ENCODE measurements at places on chromosomes 4 and X. TPM values are rescaled to one million over a fixed set of nuclear protein-coding genes. Genes with fewer than 3 reads are reported as not detected.

Gene RHOH
- 4.1 TPM for total RNA-seq

Gene ATP8A1
- 20.5 TPM for total RNA-seq

Gene NUDT9
- 17.8 TPM for total RNA-seq

Gene CXCL5
- not detected for total RNA-seq

Gene LRP2BP
- total RNA-seq: 0.85 TPM

Gene GAGE2A
- total RNA-seq: not detected

Gene OR13H1
- not detected for total RNA-seq

Gene FATE1
- not detected for total RNA-seq

Gene SRPX2
- total RNA-seq: 128 TPM

Gene SH3RF1
- 36.9 TPM for total RNA-seq

Gene TENT5D
- not detected for total RNA-seq

Gene FGFBP2
- total RNA-seq: 75.7 TPM

Gene PASD1
- not detected for total RNA-seq

Gene CT45A5
- total RNA-seq: not detected

Gene EMCN
- 10.2 TPM for total RNA-seq

Gene MTNR1A
- total RNA-seq: not detected

Gene PNMA5
- total RNA-seq: not detected

Gene TASL
- 17.8 TPM for total RNA-seq

Gene MSX1
- 15.2 TPM for total RNA-seq
